Mesothelial cell of epicardium (in vitro differentiated cells): ENCODE measurements at places on chromosomes 6 and 20.

GRCh38 chr20:34967421-34967820 lies 11.8 kb downstream of the MYH7B start:
- no peaks in the 10 kb centered on the region for H3K36me3 ChIP-seq
- H3K27me3 ChIP-seq: no peaks in the 10 kb centered on the region
- no peak overlapping the region for H3K27ac ChIP-seq
- H3K4me1 ChIP-seq: peaks cover 24% of the 10 kb centered on the region

- DNase-seq: no peak
- H3K4me3 ChIP-seq: no peak overlapping the region
- H3K36me3 ChIP-seq: no peaks in the 10 kb centered on the region
- H3K27me3 ChIP-seq: peaks cover 25% of the 10 kb centered on the region
Measured at GRCh38 chr20:11248687-11249638, 575.2 kb upstream of the JAG1 start.

DNA sequence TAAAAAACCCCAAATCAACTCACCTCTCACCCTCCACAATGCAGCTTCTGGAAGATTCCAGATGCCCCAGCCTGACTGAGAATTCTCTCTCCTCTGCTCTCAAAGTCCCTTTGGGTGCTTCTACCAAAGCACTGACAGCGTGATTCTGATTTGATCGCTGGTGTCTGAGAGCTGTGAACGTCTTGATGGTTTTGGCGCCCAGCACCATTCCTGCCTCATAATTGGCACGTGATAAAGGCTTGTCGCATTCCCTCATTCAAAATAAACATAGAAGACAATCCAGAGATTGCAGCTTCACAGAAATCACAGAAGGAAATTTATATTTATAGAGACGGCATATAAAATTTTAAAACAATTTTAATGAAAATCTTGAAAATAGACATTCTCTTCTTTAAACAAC lies 24.1 kb upstream of the ECI2 start:
- no peak overlapping the region for H3K27ac ChIP-seq
- H3K4me1 ChIP-seq: peaks cover 15% of the 10 kb centered on the region
- no peak for DNase-seq
- H3K36me3 ChIP-seq: no peaks in the 10 kb centered on the region

DNA sequence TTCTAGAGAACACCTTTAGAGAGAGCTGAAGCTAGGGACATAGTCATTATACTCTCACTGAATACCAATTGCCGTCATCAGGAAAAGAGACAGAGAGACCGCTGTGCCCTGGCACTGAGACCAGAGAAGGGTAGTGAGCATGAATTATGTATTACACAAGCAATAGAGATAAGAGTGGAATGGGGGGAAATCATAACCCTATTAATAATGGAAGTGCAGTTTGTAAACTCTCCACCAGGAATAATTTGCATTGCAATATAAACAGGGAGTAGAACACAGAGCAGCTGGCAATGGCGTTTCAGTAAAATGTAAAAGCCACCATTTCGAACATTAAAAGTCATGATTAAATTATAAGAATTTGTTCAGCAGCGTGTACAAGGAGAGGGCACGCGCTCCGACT lies 244.5 kb downstream of the MAFB start:
- DNase-seq: no peak
- H3K36me3 ChIP-seq: no peaks in the 10 kb centered on the region
- peaks cover 39% of the 10 kb centered on the region for H3K4me1 ChIP-seq
- H3K27ac ChIP-seq: no peak overlapping the region

DNA sequence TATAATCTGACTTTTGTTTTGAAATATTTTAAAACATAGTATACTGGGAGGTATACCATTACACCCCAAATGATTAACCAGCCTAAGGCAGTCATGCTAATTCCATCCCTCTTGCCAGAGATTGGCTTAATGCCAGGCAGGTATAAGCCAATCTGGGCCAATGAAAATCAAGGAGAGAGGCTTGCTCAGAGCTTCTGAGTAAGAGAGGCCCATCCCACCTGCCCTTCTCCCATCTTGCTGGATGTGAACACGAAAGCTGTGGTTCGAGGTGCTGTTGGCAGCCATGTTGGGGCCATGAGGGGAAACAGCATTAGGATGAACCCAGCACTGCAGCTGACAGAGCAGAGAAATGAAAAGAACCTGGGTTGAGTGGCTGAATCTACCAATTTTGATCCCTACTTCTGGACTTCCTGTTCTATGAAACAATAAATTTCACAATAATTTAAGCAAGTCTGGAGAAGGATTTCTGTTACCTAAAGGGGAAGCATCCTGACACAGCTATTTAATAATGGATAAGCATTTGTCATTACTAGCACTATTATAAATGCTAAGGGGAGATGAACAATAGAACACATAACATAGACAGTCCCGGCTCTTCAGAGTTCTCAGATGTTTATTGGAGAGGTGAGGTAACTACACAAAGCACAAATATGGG lies 152.3 kb downstream of the CDC5L start:
- no peaks in the 10 kb centered on the region for H3K36me3 ChIP-seq
- H3K27ac ChIP-seq: no peak overlapping the region
- no peak overlapping the region for H3K4me3 ChIP-seq
- peaks cover 10% of the 10 kb centered on the region for H3K27me3 ChIP-seq

DNA sequence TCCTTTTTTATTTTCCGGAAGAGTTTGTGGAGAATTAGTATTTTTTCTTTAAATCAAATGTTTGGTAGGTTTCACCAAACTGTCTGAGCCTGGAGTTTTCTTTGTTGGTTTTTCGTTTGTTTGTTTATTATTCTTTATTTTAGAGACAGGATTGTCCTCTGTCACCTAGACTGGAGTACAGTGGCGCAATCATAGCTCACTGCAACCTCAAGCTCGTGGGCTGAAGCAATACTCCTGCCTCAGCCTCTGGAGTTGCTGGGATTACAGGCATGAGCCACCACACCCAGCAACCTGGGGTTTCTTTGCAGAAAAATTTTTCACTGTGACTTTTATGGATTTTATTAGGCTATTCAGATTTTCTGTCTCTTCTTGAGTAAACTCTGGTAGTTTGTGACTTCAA lies 120.2 kb upstream of the LOC128125822 start:
- H3K36me3 ChIP-seq: no peaks in the 10 kb centered on the region
- no peaks in the 10 kb centered on the region for H3K4me1 ChIP-seq
- no peak overlapping the region for H3K4me3 ChIP-seq

- no peak overlapping the region for H3K4me3 ChIP-seq
- no peaks in the 10 kb centered on the region for H3K4me1 ChIP-seq
- no peaks in the 10 kb centered on the region for H3K27me3 ChIP-seq
- no peak overlapping the region for H3K27ac ChIP-seq
- H3K36me3 ChIP-seq: peaks cover 4% of the 10 kb centered on the region
Measured at GRCh38 chr6:116090251-116090650, 10.4 kb upstream of the NT5DC1 start.

DNA sequence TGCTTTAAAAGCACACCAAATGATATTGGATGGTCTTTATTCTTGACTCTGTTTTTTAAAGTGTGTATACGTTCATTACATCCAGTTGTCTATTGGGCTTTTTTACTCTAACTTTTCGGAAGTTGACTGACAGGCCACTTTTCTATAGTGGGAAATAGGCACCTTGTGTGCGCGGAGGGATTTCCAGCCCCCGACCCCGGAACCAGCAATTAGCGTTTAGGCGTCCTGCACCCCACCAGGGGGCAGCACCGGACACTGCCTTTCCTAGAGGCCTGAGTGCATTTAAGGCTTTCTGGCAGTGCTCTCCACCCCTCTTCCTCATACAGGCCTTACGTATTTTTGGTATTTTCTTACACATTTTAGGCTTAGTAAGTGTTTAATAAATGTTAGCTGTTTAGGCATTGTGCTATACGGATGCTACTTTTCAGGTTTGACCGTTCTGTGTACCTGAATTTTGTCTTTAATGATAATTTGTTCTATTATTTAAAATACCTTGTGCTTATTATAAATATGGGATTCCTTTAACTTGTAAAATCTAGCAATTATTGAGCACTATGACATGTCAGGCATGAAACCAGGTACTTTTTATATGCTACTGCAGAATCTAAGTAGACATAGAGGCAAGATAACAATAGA lies 231.8 kb downstream of the BCKDHB start:
- no peaks in the 10 kb centered on the region for H3K27me3 ChIP-seq
- DNase-seq: peak; percentile 79
- peaks cover 12% of the 10 kb centered on the region for H3K4me1 ChIP-seq

DNA sequence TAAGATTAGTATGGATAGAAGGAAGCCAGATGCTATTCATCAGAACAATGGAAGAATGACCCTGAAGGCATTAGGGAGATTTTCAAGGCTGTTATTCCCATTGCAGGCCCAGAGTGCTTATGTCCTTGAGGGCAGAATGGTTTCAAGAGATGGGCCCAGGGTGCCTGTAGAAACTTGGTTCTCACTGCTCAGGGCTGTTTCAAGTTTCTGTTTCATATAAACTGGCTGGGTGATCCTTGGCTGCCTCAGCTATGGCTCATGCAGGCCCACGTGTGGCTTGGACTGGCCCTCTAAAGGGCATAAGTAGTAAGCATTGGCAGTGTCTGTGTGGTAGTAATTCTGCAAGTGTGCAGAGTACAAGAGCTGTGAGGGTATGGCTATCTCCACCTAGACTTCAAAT lies 540.9 kb upstream of the MAN1A1 start:
- no peaks in the 10 kb centered on the region for H3K27me3 ChIP-seq
- no peaks in the 10 kb centered on the region for H3K36me3 ChIP-seq
- DNase-seq: no peak
- H3K27ac ChIP-seq: no peak overlapping the region
- no peak overlapping the region for H3K4me3 ChIP-seq

DNA sequence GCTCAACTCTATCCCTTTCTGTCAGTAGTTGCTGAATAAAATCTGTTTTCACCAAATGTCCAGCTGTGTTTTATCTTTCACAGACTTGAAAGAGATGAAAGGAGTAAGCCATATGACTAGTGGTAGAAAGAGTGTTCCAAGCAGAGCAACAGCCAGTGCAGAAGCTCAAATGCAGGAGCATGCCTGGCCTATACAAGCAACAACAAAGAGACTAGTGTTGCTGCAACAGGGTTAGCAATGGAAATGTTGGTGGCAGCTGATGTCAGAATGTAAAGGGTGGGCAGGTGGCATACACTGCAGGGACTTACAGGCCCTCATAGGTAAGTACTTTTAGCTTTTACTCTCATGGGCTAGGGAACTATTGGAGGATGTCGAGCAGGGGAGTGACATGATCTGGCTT lies 5.2 kb upstream of the HINT3 start:
- H3K4me1 ChIP-seq: peaks cover 7% of the 10 kb centered on the region
- DNase-seq: no peak
- H3K4me3 ChIP-seq: no peak overlapping the region
- no peak overlapping the region for H3K27ac ChIP-seq
- H3K36me3 ChIP-seq: no peaks in the 10 kb centered on the region

DNA sequence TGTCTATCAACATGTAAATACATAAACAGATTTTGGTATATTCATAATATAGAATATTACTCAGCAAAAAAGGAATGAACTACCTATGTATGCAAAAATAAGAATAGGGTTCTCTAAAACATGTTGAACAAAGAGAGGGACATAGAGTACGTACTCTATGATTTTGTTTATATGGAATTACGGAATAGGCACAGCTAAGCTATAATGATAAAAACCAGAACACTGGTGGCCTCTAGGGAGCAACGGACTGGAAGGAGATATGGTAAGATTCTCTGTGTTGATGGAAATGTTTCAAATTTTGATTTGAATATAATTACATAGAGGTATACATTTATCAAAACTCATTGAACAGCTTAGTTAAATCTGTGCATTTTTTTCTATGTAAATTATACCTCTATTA lies 19.6 kb downstream of the ADGRG6 start:
- H3K36me3 ChIP-seq: no peaks in the 10 kb centered on the region
- H3K4me3 ChIP-seq: no peak overlapping the region
- DNase-seq: no peak
- no peaks in the 10 kb centered on the region for H3K27me3 ChIP-seq

DNA sequence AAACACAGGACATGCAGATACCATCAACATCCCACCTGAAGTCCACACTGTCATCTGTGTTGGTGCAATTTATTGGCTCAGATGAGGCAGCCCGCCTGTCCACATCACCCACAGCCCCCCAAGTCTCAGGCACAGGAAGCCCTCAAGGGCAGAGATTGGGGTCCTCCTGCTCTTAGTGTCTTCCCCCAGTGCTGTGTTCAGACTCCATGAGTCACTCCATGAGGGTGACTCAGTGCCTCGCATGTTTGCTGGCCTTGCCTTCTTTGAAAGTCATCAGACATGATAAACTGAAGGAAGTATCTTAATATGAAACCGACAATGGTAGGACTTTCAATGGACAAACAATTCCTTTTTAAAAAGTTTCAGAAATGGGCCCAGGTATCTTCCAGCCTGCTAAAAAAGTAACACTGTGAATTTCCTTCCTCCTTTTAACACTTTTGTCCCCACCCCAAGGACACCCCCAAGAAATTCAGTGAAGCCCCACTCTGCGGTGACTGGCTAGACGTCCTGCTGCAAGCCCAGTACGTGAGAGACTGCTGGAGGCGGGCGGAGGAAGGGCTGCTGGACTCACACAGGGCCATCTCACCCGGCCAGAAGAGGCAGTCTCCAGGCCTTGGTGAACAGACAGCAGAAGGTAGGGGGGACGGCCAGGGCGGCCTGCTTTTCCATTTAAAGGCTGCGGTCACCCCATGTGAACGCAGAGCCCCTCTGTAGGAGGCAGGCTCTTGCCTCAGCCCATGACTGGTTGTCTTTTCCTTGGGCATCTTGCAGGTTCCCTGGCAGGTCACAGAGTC lies 43.0 kb upstream of the KCNK16 start:
- H3K4me3 ChIP-seq: no peak overlapping the region
- H3K27ac ChIP-seq: no peak overlapping the region
- H3K27me3 ChIP-seq: peaks cover 5% of the 10 kb centered on the region

- peaks cover 32% of the 10 kb centered on the region for H3K4me1 ChIP-seq
- no peaks in the 10 kb centered on the region for H3K36me3 ChIP-seq
- DNase-seq: no peak
- H3K4me3 ChIP-seq: no peak overlapping the region
Measured at GRCh38 chr20:5822569-5822968, 72.4 kb downstream of the SHLD1 start.

GRCh38 chr6:8914700-8915099 lies 479.4 kb upstream of the SLC35B3 start:
- no peak overlapping the region for H3K27ac ChIP-seq
- no peak overlapping the region for H3K4me3 ChIP-seq
- H3K27me3 ChIP-seq: no peaks in the 10 kb centered on the region
- peaks cover 2% of the 10 kb centered on the region for H3K36me3 ChIP-seq

DNA sequence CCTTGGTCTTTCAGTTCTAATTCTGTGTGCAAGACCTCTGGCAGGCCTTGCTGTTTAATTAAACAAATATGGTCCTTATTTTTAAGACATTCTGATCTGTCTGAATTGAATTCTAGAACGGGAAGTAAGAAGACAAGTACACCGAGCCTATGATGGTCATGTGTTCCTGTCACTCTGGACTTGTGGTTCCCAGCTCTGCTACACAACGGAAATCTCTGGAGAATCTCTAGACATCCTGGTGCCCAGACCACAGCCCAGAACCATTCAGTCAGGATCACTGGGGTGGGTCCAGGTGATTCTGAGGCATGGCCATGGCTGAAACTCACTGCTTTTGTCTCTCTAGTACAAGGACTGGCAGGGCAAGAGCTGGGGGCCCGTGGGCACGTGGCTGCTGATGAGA lies 15.9 kb upstream of the KCNK16 start:
- no peaks in the 10 kb centered on the region for H3K36me3 ChIP-seq
- H3K27me3 ChIP-seq: peaks cover 38% of the 10 kb centered on the region
- H3K27ac ChIP-seq: no peak overlapping the region

- H3K27ac ChIP-seq: peak overlapping the region; percentile 99
- H3K4me1 ChIP-seq: peaks cover 51% of the 10 kb centered on the region
- H3K36me3 ChIP-seq: no peaks in the 10 kb centered on the region
- no peaks in the 10 kb centered on the region for H3K27me3 ChIP-seq
- DNase-seq: peak; percentile 65
- peak overlapping the region; percentile 52 for H3K4me3 ChIP-seq
Measured at GRCh38 chr20:62766716-62767115, 29.6 kb upstream of the MRGBP start.

- no peaks in the 10 kb centered on the region for H3K36me3 ChIP-seq
- peaks cover 4% of the 10 kb centered on the region for H3K27me3 ChIP-seq
- peak overlapping the region; percentile 91 for H3K4me3 ChIP-seq
- peak overlapping the region; percentile 94 for H3K27ac ChIP-seq
- no peak for DNase-seq
Measured at GRCh38 chr20:24991897-24992486, 559 bp downstream of the APMAP start.
